ENCODE measurements at places on chromosomes 16 and 17.

DNA sequence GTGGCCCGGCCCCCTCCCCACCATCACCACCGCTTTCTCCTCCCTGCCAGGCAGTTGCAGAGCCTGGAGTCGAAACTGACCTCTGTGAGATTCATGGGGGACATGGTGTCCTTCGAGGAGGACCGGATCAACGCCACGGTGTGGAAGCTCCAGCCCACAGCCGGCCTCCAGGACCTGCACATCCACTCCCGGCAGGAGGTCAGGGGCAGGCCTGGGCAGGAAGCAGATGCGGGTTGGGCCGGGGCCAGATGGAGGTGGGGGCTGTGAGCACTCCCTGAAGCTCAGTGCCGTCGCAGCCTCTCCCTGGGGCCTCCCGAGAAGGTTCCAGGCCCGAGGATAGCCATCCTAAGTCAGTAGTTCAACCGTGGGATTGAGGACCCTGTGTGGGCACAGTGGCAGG, 14.2 kb upstream of the ADGRG3 start:
- ATAC-seq, result no peak

GRCh38 chr17:41935641-41936040, 5.2 kb downstream of the ODAD4 start:
- no peak for ATAC-seq

- ATAC-seq, result peak; percentile 31
These were observed 62.3 kb downstream of the CLEC16A start for GRCh38 chr16:11006656-11007055.

DNA sequence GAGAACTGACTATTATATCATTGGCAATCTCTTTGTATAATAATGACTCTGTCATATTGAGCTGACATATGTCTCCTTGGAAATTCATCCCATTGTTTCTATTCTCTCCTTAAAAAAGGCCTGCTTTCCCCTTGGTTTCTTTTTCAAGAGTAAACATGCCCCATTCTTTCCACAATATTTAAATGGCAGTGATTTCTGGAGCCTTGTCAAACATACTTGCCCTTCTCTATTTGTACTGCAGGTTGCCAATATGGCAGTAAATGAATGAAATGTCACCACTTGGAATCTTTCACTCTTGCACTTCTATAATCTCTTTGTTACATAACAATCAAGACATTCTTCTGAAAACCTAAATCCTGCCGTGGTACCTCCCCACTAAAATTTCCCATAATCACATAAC, 1265.1 kb upstream of the CDH8 start:
- ATAC-seq, result no peak

- ATAC-seq, result peak; percentile 76
These were observed 805 bp upstream of the ORAI3 start for GRCh38 chr16:30947859-30948666.

- ATAC-seq, result no peak
These were observed 609.9 kb upstream of the SALL1 start for GRCh38 chr16:51761001-51761400.

DNA sequence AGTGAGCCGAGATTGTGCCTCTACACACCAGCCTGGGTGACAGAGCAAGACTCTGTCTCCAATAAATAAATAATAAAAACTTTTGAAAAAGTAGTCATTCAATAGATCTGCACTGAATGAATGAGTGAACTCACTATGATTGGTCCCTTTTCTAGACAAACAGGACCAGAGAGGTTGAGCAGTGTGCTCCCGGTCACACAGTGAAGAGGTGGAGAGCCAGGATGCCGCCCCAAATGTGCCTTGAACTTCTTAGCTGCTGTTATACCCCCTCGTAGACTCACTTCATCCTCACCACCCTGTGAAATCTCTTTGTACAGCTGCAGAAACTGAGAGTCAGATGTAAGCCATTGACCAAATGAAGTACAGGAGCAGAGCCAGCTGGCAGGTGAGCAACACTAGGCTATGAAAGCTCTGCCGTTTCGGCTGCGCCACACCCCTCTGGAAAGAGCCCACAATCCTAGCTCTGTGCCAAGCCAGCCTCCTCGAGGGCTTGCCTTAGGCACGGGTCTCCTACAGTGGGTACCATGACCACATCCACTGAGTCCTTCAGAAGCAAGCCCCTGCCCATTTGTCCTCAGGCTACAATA, 7.8 kb upstream of the KIAA0513 start:
- no peak for ATAC-seq

GRCh38 chr17:1490643-1491442, 1.6 kb downstream of the MYO1C start:
- ATAC-seq, result peak; percentile 65

DNA sequence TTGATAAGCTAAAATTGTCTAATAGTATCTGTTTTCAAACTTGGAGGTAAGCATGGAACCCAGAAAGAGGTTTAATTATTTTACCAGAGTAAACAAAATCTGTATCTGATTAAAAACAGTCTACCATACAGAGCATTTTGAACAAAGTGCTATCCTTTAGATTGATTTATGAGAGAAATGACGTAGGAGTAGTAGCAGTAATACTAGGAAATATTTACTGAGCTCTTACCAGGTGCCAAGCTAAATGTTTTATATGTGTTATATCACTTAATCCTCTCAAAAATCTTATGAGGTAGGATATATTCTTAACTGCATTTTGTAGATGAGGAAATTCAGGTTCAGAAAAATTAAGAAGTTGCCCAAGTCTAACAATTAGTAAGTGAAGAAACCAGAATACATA, 186.4 kb upstream of the NOG start:
- ATAC-seq, result no peak

DNA sequence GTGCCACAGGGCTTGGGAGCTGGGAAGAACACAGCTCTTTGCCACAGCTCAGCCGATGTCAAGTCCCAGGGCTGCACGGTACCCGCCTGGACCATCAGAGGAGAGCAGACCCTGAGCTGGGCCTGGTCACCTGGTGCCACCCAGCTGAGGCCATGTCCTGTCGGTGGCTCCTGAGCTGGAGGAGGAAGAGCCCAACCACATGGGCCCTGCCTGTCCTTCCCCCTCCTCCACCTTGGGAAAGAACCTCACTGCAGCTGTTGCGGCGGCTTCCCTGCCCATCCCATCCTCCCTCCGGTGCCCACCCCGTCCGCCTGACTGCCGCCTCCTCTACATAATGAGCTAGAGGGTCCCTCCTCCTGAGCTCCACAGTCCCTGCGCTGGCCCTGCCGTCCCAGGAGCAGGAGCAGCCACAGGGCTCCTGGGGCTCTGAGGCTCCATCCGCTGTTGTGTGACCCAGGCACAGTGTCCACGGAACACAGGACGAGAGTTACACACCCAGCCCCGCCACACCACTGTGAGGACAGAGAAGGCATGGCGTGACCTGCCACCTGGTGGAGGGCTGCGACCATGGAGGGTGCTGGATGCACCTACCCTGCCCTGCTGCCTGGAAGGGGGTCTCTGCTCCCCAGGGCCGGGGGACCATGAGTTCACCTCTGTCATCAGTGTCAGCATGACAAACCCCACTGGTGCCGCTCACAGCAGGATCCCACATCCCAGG, 21.4 kb upstream of the CHMP6 start:
- peak; percentile 64 for ATAC-seq

DNA sequence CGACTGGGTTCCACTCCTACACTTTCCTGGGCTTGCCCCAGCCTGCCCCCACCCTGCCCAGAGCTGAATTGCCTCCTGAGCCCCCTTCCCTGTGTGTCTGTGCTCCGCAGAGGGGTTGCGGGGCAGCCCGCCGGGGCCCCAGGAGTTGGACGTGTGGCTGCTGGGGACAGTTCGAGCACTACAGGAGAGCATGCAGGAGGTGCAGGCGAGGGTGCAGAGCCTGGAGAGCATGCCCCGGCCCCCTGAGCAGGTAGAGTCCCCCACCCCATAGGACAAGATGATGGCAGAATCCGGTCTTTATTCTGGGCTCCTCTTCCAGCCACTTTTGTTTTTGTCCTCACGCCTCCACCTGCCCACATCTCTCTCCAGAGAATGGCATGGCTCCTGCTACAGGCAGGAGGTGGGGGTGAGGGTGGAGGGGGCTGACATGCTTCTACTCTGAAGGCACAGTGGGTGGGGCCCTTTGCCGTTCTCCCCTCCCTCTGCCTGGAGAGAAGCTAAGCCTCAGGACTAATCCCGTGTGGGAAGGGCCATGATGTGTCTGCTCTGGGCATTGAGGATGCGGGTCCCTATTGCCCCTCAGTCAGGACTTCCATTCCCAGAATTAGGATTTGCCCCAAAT, 3.5 kb downstream of the ACBD4 start:
- ATAC-seq, result no peak

DNA sequence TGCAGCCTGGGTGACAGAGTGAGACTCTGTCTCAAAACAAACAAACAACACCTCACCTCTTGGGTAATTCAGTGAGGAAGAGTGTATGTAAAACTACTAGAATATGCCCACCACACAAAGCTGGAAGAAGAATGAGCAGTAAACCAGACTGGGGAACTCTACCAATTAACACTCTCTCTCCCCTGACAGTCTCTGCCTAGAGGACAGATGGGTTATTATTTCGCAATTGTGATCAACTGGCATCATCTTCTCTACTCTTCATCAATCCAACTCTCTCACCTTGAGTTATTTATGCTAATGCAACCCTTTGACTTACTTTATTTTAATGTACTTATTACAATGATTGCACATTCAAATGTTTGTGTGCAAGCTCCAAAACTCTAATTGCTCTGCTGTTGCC, 205.6 kb downstream of the XYLT1 start:
- ATAC-seq, result no peak

DNA sequence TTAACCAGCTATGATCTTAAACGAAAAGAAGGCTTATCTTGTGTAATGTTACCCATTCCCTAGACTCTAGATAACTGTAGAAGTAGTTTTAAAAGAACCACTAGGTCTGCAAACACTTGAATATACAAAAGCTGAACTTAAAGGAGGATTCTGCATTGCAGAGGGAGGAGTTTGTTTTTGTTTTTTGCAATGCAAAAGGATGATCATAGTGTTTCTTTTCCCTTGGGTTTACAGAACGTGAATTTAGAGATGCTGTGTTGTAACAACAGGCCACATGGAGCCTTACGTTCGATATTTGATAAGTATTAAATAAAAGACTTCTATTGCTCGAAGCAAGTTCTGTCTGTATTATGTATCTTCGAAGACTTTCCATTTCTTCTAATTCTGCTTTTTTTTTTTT, 77.6 kb downstream of the CHD9 start:
- ATAC-seq, result no peak

GRCh38 chr17:57395721-57396321, 139.5 kb downstream of the MSI2 start:
- ATAC-seq, result no peak

DNA sequence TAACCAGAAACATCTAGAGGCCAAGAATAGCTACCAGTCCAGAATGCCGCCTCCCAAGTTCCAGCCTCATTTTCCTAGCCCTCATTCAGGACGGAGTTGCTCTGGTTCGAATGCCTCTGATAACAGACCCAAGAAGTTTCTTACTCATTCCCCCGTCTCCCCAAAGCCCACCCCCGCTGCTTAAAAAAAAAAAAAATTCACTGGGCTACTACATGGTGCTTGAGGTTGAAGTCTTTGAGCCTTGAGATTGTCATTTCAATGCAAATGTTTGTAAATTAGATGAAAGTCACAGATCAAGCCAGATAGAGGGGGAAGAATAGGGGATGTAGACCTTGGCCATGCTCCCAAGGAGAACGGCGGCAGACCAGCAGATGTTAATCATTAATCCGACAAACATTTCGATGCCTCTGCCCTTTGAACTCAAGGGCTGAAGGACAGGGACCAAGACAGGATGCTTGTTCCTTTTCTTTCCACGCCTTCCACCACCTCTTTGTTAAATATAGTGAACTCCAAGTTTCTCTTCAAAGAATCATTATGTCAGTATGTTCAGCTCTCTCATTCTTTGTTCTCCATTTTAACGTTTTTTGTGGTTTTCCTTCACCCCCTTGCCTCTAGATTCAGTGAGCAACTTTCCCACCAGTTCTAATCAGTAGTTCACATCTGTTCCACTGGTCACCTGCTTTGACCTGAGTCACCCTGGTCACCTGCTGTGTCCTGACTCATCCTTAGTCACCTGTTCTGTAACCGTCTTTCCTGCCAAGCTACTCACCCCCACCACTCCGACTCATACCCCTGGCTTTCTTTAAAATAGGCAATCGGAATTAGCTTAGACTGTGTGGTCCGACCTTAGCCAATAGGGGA, 190.3 kb downstream of the CPPED1 start:
- peak; percentile 34 for ATAC-seq

DNA sequence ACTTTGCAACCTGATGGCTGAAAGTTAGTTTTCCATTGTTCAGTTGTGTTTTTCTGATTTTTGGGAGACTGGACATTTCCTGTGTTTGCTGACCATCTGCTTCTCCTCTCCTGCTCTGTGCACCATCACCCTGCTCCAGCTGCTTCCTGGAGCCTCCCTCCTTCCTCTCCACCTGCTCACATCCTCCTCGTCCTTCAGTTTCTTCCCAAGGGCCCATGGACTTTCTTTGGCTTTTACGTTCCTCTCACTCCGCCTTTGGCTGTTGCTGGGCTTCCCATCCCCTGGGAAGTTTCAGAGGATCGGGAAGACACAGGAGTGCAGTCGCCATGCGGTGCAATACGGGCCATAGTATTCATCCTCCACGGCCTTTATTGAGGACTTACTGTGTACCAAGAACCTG, 61.6 kb downstream of the TNFRSF13B start:
- no peak for ATAC-seq

DNA sequence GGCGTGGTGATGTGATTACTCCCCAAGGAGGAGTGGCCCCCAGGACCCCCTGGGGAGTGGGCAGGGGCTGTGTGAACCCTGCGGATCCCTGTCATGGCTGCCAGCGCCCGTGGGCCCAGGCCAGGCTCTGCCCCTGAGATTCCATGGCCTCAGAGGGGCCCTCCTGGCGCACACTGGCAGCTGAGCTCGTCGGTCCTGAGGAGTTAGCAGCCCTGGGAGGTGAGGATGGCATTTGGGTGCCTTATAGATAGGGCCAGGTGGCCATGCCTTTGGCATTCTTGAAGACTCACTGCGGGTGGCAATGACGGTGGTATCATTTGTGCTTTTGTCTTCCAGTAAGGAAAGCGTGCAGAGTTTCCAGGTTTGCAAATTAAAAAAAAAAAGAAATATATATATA, 146.8 kb upstream of the GSE1 start:
- ATAC-seq, result no peak

- ATAC-seq, result no peak
These were observed 985 bp upstream of the ZNF213 start for GRCh38 chr16:3133844-3134243.
